Cerebellum (tissue), 4 donors: ENCODE measurements at places on chromosomes 7 and 10.

DNA sequence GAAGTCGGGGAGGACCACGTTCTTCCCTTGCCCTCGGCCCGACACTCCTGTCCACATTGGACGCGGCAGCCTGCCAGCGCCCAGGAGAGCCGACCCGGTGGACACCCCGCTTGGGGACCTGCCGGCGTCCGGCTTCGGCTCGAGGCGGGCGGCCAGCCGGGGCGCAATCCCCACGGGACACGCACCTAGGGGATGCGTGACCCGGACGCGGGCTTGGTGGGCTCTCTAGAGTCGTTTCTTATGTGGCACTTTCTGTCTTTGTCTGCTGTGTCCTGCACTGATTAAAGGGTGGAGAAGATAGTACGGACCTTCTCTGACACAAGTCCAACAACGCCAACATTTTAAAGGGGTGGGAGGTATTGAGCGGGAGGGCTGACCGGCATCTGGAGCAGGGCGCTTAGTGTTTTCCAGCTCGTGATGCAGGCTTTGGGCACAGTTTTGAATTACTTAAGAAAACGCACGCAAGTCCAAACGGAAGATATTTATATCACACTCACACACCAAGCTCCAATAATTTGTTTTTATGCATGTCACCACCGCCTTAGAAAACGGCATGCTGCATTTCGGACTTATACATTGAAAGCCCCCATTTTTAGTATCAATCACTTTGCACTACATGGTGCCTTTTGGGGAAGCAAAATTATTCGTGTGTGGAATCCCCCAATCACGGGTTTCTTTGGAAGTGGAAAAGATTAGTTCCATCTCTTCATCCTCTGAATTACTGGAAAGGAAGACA lies 3.9 kb upstream of the SPAG6 start:
- no peak for DNase-seq

GRCh38 chr10:22110761-22111160 lies 107.1 kb downstream of the EBLN1 start:
- no peak for DNase-seq

GRCh38 chr7:103735377-103735776 lies 254.1 kb downstream of the RELN start:
- no peak for DNase-seq

DNA sequence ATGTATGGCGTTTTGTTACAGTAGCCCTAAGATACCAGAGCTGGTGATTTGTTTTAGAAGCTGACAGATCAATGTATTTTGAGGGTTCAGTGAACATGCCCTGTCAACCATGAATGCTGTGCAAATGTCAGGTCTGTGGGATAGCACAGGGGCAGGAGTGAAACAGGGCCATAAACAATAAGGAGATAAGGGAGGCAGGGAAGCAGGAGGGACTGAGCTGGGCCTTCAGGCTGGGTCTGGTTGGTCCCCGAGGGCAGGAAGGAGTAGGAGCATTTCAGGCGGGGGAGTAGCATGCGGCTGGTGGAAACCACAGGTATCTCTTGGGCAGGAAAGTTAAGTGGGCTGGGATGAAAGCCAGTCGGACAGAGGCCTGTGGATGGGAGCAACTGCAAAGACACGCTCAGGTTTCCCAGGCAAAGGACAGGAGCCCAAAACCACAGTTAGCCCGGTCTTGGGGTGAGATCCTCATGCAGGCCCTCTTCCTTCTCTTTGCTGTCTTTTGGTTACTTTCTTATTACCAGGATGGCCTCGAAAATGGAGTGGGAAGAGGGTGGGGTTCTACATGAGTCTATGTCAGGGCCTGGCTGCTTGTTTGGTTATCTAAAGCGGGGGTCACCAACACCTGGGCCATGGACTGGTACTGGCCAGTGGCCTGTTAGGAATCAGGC lies 69.5 kb upstream of the SEPHS1 start:
- DNase-seq: no peak

DNA sequence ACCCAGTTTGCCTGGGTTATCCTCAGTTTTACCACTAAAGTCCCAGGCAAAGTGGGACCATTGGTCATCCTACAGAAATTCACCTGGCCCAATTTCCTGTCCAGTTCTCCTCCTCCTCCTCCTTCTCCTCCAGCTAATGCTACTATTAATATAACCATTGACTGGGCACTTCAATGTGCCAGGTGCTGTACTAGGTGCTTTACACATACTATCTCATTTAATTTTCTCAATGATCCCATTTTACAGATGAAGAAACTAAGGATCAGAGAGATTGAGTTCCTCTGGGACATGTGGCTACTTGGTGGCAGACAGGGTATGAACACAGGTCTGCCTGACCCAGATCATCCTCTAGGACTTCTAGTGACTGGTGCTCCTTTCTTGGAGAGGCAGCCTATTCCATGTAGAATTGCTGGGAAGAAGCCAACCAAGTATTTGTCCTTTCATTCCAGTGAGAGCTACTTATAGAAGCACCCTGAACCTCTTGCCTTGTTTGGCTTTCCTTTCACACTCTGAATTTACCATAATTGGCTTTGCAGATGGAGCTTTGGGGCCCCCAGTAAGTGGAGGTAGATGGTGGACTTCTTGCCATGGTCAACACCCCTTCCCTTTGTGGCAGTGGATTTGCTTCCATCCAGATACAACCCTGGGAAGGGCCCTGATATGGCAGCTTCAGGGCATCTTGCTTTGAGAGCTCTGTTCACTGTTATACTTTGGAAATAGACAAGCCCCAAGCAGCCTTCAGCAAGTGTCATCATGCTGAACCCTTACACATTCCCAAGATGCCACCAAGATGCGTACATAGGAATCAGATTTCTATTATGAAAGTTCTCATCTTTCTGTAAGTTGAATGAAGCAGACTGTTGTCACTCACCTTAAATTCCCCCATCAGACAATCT lies 78.7 kb downstream of the MYOF start:
- DNase-seq: no peak

GRCh38 chr10:6083523-6084475 lies 5.0 kb upstream of the RBM17 start:
- DNase-seq: no peak

- DNase-seq: no peak
These were observed 339.3 kb upstream of the POM121L12 start for GRCh38 chr7:52695973-52696595.

DNA sequence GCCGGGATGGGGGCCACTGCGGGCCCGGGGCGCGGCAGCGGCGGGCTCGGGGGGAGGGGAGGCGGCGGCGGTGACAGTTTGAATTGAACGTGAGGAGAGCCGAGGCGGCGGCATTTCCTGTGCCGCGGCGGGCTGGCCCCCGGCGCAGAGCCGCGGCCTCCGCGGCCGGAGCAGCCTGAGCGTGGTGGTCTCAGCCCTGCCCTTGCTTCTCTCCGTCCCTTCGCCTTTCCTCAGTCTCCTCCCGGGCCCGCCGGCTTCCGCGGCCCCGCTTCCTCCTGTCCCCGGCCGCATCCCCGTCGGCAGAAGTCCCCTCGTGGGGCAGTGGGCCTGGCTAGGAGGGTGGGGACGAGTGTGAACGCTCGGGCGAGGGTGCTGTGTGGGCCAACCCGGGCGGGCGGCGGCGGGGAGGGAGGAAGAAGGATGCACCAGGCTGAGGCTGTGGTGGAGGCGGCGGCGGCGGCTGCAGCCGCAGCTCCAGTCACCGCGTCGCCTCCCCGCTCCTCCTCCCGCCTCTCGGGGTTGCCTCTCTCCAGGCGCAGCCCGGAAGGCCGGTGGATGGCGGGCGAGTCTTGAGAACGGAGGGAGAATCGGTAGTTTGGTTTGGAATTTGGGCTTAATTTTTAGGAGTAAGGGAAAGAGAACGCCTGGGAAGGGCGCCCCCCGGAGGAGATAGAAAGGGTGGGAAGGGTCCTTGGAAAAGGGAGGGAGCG lies 690 bp downstream of the SEPTIN7 start:
- peak; percentile 63 for DNase-seq

DNA sequence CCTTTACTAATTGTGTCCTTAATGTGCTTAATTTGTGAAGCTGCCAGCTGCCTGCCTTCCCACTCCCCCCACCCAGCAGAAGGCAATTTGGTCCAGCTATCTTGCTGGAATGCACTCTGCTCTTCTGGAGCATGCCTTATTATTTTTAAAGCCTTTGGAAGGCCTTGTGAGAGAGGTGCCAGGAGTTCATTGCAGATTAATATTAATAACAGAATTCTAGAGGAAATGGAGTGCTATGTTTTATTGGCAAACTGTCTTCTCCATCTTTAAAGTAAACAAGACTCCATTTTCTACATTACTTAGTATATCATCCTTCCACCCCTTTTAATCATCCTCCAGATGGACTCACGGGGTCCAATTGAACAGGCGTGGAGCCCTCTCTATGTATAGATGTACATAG lies 50.8 kb upstream of the ZNF32 start:
- DNase-seq: no peak

DNA sequence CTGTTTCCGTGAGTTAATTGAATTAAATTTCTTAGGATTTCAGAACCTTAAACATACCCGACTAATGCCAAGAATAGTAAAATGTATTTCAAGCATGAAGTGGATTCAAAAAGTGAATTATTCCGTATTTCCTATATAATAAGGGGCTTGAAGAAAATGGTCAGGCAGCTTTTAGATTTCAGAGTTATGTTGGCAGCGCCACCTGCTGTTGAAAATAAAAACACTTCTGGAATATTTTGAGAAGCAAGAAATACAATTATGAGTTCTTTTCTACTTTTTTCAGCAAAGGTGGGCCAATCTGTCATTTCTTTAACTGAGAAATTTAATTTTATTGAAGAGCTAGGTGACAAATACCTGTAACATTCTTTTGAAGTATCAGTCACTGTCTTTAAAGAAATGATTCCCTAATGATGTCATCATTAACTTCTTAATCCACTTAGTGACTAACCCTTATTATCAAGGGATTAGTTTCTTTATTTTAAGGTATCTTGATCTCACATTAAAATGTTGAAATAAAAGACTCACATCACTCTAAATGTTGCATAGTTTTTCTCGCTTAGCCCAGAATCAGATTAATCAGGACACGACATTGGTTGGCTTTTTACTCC lies 36.6 kb upstream of the AGR3 start:
- DNase-seq: peak; percentile 7

GRCh38 chr7:30041526-30042269 lies 13.5 kb downstream of the PLEKHA8 start:
- no peak for DNase-seq

DNA sequence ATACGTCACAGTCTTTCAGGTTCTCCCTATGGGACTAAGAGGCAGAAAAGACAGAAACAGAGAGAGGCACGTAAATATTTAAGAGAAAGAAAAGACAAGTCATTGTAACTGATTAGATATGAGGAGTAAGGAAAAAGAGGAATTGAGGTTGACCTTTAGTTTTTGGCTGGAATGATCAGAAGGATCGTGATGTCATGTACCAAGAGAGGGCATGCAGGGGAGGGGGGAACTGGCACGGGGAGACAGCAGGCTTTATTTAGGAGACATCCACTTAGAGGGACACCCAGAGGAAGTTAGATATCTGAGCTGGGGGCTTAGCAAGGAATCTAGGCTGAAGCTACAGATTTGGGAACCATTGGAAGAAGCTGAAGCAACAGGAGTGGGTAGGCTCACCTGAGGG lies 9.2 kb upstream of the LRRC20 start:
- no peak for DNase-seq

- no peak for DNase-seq
These were observed 205.9 kb upstream of the PPP2R2D start for GRCh38 chr10:131694781-131695495.

- no peak for DNase-seq
These were observed 231.2 kb downstream of the EXOC4 start for GRCh38 chr7:133484086-133484485.

- no peak for DNase-seq
These were observed 448 bp upstream of the NET1 start for GRCh38 chr10:5411941-5412276.

- DNase-seq: no peak
These were observed 307.9 kb downstream of the WDR11 start for GRCh38 chr10:121158988-121159579.

GRCh38 chr7:7815395-7815794 lies 97.0 kb upstream of the RPA3 start:
- no peak for DNase-seq

DNA sequence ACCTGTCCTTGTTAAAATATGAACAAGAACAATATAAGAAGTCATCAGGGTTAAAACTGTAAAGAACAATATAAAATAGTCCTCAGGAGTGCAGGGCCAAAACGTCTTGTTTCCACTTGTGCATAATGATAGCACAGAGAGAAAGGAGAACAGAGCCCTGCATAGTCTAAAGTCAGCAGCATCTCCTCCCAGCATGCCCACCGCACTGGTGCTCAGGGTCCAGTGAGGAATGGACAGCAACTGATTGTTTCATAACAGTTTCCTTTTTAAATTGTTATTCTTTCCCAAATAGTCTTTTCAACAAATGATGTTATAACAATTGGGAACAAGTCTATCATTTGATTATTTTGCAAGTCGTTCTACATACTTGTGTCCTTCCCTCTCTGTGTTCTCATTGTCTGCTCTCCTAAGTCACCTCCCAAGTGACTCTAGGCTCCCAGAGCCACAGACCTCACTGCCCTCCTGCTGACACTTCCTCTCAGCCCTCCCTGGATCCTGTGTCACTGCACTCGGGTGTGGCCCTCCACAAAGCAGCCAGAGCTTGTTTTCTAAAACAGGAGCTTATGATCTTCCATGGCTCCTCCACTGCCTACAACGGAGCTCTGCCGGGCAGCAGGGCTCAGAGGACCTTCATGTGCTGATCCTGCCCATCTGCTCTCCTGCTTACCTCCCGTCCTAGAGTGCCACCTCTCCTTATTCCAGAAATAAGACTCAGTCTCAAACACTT lies 27.6 kb downstream of the COBL start:
- DNase-seq: peak; percentile 55

- DNase-seq: no peak
These were observed 7.4 kb upstream of the PTPRN2 start for GRCh38 chr7:158595068-158595467.

GRCh38 chr10:67772894-67773511 lies 65.0 kb downstream of the DNAJC12 start:
- no peak for DNase-seq

- DNase-seq: no peak
These were observed 29.8 kb downstream of the NPS start for GRCh38 chr10:127578961-127579305.

DNA sequence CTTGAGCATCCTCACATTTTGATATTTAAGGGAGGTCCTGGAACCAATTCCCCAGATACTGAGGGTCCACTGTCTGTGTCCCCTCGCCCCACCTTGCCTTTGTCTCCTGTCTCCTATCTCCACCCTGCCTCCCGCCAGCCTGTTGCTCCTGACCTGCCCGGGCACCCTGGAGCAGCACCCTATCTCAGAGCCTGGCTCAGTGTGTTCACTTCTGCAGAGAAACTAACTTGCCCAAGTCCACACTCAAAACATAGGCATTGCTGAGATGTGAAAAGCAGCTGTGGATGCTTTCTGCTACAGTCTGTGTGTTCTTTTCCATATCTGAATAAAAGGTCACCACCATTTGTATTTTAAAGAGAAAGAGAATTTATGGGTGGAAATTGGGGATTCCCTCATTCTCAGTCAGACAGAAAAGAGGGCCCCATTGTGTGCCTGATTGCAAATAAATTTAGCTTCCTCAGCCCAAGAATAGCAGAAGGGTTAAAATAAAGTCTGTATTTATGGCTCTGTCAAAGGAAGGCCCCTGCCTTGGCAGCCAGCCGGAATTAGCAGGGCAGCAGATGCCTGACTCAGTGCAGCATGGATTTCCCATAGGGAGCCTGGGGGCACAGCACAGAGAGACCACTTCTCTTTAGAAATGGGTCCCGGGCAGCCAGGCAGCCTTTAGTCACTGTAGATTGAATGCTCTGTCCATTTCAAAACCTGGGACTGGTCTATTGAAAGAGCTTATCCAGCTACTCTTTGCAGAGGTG lies 161.3 kb downstream of the EGFR start:
- no peak for DNase-seq

- DNase-seq: no peak
These were observed 21.3 kb downstream of the DLG5 start for GRCh38 chr10:77905086-77905748.
